Activated gamma-delta T cell treated with Interleukin-2 at 50 U/mL for 16 hours (primary cell): ENCODE measurements at places on chromosomes 2 and 18.

- DNase-seq, result no peak
Measured at GRCh38 chr2:74812787-74813590, 20.9 kb upstream of the HK2 start.

- no peak for DNase-seq
Measured at GRCh38 chr2:39093218-39093898, 27.5 kb downstream of the SOS1 start.

GRCh38 chr18:57084331-57085271 is 62.3 kb upstream of the BOD1L2 start:
- DNase-seq, result no peak

- DNase-seq, result no peak
Measured at GRCh38 chr2:47165001-47165555, 10.0 kb upstream of the STPG4 start.

GRCh38 chr2:18055290-18055689 is 176.8 kb downstream of the KCNS3 start:
- DNase-seq, result no peak

DNA sequence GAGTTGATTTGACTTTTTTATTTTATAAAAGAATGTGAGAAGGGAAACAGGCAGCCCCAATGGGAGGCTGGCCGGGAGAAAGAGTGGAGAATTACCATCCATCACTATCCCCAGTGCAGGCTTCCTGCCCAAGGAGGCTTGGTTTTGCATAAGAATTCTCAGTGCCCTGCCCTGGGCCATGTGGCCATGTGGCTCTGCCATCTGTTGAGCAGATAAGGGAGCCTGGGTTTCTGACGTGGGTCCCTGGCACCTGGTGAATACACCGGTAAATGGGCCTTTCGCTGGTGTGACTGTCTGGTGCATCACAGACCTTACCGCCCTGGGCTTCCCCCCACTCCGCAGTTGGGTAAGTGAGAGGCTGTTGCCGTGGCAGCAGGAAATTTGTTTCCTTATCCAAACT is 54.5 kb upstream of the TMEM163 start:
- DNase-seq, result no peak

GRCh38 chr18:12059334-12060181 is 34.1 kb upstream of the ANKRD62 start:
- DNase-seq, result no peak

DNA sequence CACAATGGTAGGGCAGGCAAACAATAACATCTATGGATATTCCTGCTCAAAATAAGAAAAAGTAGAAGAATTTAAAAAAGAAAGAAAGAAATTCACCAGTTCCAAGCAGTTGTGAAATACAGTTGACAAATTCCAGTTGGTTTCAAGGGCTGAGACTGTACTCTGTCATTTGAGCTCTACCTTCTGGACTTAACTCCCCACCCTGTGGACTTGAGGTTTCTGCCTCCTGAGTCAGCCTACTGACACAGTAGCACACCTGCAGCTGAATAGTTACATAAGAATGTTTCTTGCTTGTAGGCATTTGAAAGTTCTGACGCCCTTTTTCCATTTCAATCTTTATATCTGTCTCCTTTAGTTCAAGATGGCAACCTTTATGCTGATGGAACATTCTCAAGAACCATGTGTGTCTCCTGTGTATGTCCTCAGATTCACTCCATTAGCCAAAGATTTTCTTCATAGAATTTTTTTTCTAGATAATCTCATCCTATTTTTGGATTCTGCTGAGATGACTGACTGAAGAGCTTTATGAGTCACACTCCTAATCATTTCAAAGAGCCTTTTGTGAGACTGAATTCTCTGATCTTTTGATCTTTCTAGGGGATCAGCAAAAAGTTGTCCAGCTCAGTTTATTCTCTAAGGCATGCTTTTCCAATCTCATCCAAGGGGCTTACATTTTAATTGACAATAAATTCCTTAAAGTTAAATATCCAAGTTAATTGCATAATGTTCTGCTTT is 19.1 kb downstream of the NETO1 start:
- no peak for DNase-seq

DNA sequence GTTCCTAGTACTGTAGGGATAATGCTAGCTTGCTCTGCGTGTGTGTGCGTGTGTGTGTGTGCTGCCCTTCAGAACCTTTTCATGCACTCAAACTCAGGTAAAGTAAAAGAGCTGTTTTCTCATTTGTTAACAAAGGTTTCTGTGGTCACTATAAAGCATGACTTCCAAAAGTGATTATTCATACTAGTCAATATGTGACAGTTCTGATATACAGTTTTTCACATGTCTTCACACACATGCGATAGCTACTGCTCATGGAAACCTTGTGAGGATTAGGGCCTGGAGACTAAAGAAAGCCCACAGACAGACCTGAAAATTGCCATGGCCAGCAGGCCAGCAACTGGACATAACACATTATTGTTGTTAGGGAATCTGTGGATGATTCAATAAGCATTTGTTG is 56.9 kb upstream of the NEMP2 start:
- DNase-seq, result no peak

GRCh38 chr2:73092146-73092783 is 20.5 kb downstream of the RAB11FIP5 start:
- no peak for DNase-seq

- DNase-seq, result no peak
Measured at GRCh38 chr2:56169521-56169920, 14.3 kb upstream of the CCDC85A start.

- DNase-seq, result no peak
Measured at GRCh38 chr18:53909668-53910067, 314.8 kb downstream of the MBD2 start.

DNA sequence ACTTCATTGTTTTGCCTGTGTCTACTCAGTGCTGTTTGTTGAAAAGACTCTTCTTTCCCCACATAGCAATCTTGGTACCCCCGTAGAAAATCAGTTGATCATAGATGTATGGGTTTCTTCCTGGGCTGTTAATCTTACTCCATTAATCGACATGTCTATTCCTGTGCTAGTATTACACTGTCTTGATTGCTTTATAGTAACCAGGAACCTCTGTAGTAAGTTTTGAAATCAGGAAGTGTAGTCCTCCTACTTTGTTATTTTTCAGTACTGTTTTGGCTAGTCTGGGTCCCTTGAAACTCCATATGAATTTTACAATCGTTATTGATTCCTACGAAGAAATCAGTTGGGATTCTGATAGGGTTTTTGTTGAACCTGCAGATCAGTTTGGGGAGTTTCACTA is 78.8 kb upstream of the FAM136A start:
- no peak for DNase-seq

DNA sequence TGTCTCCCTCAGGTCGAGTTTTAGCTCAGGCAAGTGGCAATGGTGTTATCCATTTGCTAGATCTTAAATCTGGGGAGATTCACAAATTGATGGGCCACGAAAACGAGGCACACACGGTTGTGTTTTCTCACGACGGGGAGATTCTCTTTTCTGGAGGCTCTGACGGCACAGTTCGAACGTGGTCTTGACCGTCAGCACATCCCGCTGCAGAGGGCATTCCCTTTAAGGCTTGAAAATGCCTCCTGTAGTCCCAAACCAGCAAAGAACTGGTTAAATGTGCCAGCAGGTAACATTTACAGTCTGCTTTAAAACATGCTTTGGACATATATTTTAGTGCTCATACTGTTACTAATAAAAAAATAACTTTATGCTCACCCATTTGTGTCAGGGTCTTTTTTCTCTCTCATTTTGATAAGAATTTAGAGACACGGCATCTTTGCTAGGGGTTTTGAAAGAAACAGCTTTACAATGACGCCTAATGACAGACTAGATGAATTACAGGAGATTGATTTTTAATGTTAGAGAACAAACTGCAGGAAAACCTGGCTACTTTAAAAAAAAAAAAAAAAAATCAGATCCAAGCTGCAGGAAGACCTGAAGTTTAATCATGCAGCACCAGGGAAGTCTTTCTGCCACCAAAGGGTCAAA is 602 bp upstream of the VWC2L start:
- DNase-seq, result no peak

DNA sequence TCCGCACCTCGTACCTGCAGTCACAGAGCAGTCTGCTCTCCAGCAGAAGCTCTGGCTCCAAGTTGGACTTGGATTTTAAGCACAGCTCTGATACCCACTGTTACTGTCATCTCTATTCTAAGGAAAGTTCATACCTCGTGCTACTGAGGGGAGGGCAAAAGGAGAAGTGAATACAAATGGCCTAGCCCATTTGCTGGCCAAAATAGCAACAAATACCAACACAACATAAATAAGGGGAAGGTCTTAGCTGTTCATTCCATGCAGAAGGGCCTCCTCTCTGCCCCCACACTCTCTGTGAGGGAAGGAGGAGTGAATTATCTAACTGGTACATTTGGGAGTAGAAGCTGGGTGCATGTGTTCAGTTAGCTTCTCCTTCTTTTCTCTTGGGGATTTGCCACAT is 739.4 kb upstream of the RAB6C start:
- no peak for DNase-seq

GRCh38 chr2:193201583-193201982 is 1006.9 kb upstream of the TMEFF2 start:
- DNase-seq, result no peak

GRCh38 chr2:99743146-99743545 is 253.3 kb upstream of the REV1 start:
- DNase-seq, result no peak

DNA sequence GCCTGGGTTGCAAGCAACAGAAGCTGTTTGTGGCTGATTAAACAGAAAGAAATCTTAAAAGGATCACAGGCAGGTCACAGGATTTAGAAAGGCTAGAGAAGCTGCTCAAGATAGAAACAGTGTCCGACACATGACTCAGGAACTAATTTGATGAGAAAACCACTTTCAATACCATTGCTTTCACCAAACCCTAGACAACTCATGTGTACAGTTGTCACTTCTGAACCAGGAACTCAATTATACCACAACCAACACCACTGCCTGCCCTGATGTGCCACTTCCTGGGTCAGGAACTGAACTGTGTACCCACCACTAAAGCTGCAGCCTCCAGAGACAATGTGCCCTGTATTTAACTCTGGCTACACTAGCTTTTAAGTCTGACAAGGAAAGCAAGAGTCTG is 56.0 kb downstream of the TMEM247 start:
- peak; percentile 42 for DNase-seq

- DNase-seq, result no peak
Measured at GRCh38 chr2:181313845-181314244, 143.3 kb upstream of the ITGA4 start.

DNA sequence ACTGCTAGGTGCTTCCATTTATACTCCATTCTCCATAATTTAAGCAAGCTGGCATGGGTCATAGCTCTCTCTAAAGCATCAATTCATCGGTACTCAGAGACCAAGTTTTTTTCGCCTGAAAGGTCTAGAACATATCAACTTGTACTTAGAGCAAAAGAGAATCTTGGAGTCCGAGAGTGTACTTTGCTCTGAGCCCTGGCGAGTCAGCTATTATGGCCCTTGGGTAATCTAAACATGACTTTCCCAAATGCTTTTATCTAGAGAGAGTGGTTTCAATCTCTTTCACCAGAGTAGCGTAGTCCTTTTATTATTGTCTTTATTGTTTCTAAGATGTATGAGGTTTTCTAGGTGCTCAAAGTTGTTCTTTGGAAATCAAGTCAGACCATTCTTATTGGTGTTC is 34.4 kb downstream of the MAIP1 start:
- DNase-seq, result no peak

GRCh38 chr2:215879977-215880940 is 133.1 kb downstream of the MREG start:
- DNase-seq, result no peak

- DNase-seq, result no peak
Measured at GRCh38 chr2:101109451-101110118, 41.6 kb downstream of the TBC1D8 start.

DNA sequence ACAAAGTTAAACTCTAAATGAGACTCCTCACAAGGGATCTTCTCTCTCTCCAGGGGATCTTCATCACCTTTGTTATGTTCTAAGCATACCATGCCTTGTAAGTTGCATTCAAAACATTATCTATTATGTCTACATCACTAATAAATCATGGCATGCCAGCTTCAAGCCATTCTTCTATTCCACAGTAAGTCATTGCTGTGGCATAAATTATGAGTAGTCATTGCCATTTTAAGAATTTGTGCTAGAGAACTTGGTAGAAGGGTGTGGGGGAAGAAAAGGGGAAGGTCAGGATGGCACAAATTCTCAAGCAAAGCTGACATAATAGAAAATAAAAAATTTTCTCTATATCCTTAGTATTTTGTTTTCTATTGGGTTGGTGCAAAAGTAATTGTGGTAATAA is 33.5 kb downstream of the BARD1 start:
- DNase-seq, result no peak

- DNase-seq, result no peak
Measured at GRCh38 chr18:24238387-24238786, 99.5 kb downstream of the CABYR start.

DNA sequence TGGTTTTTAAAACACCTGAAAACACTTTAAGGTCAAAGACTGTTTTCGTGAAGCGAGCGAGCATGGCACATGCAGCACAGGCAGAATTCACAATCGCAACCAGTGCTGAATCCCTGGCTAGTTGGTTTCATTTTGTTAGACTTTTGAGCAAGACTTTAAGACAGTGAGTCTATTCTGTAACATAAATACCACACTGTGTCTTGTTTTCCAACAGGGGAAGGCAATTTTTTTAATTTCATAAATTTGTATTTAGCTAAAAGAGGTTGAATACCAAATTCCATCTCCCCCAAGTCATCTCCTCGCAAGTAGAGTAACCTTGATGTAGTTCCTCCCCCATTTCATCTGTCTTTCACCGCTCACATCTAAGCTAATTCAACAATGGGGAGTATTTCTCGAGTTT is 1.4 kb downstream of the CERKL start:
- no peak for DNase-seq

DNA sequence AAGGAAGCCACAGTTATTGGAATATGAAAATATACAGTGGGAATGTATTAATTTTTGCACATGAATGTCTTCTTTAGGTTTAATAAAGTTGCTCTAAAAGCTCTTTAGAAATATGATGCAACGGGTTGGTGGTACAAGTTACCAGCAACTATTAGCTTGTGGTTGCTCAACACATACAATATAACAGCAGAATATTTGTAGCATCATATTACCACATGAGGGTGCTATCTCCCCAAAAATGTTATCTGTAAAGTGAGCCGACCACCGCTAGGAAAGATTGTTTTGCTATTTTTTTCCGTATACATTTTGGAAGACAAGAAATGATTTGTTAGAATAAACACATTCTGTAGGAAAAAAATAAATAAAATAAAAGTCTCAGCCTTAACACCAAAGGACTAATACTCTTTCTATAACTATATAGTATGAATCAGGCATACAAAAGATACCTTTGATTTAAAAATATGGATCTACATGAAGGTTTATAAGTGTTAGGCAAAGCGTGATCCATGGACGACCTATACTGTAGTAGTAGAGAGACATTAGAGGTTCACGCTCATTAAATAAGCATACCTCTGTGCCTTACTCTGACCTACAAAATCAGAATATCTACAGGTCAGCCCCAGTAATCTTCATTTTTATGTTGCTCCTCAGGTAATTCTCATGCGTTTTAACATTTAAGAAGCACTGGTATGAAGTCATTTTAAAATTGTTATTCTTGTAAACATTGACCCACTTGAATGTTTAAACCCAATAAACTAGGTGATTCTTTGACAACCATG is 1110.6 kb upstream of the ACVR2A start:
- DNase-seq, result no peak
